ENCODE measurements at places on chromosomes 3 and 15.

DNA sequence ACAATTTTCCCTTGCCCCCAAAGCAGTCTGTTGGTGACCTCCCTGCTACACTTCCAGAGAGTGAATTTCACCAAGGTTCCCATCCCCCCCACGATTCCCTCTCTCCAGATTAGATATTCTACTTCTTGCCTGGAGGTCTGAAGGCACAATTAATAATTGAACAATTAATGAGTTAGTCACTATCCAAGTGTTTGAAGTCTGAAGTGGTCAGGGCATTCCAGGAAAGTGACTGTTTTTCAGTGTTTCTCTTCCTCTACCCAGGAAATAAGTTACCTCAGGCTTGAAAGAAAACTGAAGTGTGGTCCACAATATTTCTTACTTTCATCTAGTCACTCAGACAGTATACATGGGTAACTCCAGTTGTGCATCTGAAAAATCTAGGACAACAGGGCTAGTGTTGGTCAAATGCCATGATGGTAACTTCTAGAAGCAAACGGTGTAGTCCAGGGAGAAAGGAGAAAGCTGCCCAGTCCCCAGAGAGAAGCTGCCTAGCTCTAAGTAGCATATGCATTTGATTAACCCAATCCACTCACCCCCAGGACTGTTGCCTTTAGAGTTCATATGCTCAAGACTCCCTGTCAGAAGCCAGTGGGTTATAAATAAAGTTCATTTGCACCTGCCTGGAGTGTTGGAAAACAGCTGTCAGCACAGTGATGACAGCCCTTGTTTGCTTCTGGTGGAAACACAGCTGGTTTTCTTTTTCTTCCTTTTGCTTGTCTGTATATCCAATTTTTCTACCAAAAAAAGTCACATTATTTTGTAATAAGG is 2.3 kb upstream of the TM4SF4 start:
- no peak for DNase-seq

- DNase-seq, result no peak
Observed at GRCh38 chr3:132399054-132399929, 18.0 kb upstream of the DNAJC13 start.

DNA sequence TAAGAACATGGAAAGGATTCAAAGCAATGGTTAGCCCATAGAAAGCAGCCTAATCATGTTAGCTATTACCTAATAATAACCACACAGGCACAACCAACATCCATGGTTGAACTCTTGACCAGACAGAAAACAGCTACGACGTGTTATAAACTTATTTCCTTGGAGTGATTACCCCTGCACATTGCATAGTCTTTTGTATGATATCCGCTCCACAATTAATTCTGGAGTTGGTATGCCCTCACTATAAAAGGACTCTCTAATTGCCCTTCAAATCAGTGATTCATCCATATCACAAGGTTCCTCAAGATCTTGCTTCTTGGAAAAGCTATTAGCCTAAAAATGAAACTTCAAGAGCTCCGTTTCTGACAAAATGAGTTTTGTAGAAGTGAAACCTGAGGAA is 117.9 kb downstream of the SYNPR start:
- no peak for DNase-seq

DNA sequence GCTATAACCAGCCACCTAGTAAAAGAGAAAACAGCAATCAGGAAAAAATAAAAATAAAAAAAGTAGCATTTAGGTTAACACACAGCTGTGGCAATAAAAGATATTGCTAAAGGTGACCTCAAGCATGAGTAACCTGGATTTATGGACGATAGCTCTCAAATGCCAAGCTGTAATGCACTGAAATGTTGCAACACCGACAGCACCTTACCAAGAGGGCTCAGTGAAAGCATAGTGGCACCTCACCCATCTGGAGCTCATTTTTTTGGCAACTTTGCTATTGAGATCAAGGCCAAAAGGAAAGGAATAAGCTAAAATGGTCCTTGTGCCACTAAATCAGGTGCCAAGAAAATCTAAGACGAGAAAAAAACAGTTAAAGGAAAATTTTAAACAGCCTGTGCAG is 2.5 kb downstream of the HACD2 start:
- DNase-seq, result no peak

DNA sequence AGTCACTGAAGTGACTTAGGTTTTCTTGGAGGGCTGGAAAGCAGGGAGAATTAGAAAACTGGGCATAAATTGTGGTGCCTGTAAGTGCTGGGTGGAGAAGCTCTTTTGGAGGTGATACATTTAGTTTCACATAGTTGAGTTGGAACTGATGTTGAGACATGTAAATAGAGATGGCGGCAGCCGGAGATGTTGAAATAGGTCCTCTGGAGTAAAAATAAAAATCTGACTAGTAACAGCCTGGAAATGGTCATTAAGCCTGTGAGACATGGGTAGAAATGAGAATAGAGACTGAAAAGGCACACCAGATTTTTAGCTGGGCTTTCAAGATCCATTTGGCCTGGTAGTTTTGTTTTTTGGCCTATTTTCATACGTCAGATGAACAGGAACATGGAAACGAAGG is 2.9 kb upstream of the NIT2 start:
- no peak for DNase-seq

GRCh38 chr3:76456322-76456721 is 583.6 kb upstream of the ROBO2 start:
- no peak for DNase-seq

DNA sequence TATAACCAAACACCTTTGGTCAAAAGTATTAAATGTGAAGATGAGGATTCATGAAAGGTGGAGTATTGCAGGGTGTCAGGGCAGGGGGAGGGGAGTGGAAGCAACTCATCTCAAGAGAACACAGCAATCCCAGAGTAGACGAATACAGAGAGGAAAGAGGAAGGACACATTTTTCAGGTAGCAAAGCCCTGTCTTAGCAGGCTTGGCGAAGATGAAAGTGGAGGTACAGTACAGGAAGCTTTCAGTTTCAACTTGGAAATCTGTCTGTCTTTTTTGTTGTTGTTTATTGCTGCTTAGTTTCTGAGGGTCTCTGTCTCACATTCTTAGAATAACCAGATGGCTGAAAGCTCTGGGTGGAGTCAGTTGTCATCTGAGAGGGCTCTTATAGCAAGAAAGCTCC is 80.8 kb upstream of the GPR149 start:
- DNase-seq, result no peak

GRCh38 chr15:69127306-69127705 is 33.1 kb upstream of the GLCE start:
- DNase-seq, result no peak

GRCh38 chr3:54905261-54905888 is 22.5 kb downstream of the LRTM1 start:
- DNase-seq, result no peak

DNA sequence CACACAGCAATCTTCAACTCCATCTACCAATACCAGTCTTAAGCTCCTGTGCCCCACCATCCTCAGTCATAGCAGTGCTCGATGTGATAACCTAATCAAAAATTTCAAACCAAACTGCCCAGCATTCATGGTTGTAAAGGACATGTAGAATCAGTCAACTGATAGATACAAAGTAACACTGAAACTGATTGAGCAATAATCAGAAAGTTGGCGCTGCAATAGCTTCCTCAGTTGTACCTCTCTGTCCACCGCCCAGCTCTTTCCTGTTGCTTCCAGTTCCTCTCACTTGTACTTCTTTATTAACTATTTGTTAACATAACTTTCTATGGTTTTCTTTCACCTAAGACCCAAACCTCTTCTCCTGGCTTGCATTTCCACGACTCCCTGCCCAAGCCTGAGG is 745.7 kb downstream of the PDCD6IP start:
- no peak for DNase-seq

GRCh38 chr15:74173380-74174218 is at the start of gene ISLR:
ISLR (plus strand) TSS chr15:74173710; CDS start chr15:74174859, 1,149 bp downstream.
- no peak for DNase-seq

- DNase-seq, result peak; percentile 15
Observed at GRCh38 chr15:65377105-65377975, 462 bp downstream of the IGDCC3 start.

- no peak for DNase-seq
Observed at GRCh38 chr3:15581471-15582394, 19.6 kb downstream of the HACL1 start.

- DNase-seq, result no peak
Observed at GRCh38 chr15:60396560-60396957, 1.2 kb downstream of the ANXA2 start.

DNA sequence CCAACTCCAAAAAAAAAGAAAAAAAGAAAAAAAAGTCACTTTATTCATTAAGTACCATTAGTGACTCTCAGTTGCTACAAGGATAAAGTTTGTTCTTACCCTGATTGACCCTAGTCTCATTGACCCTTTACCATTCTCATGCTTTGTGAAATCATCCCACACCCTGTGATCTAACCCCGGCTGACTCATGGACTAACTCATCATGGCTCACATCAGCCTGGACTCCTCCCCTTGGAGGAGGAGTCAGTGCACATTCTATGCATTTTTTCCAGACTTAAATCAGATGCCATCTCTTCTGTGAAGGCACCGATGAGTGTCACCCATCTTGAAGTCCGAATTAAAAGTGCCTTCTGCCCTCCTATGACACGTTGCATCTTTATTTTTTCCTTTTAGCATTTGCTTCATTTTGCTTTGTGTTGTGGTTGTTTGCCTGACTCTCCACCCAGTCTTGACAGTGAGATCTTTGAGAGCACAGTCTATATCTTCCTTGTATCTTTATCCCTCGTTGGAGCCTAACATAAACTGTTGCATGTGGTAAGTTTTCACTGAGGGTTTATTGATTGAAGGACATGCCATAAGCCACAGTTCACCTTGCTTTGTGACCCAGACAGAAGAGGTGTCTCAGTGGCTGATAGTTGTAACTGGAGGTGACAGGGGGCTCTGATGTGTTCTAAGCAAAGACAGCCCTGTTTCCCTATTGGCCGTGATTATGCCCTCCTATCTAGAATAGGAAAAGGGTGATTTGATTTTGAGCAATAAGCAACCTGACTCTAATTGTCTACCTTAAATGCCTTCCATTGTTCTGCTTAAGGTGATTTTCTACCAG is 72.1 kb downstream of the IL1RAP start:
- peak; percentile 52 for DNase-seq

DNA sequence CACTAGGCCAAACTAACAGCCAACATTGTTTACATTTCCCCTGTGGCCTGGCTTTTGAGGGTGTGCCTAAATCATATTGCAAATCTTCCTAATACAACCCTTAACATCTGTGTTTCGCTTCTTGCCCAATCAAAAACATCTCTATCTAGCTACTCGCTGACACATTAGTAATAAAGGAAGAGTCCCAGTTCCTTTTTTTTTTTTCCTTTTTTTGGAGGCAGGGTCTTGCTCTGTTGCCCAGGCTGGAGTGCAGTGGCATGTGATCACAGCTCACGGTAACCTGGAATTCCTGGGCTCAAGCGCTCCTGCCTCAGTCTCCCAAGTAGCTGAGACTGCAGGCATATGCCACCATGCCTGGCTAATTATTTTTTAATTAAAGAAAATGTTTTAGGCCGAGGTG is 2.1 kb upstream of the SRPRB start:
- DNase-seq, result no peak

DNA sequence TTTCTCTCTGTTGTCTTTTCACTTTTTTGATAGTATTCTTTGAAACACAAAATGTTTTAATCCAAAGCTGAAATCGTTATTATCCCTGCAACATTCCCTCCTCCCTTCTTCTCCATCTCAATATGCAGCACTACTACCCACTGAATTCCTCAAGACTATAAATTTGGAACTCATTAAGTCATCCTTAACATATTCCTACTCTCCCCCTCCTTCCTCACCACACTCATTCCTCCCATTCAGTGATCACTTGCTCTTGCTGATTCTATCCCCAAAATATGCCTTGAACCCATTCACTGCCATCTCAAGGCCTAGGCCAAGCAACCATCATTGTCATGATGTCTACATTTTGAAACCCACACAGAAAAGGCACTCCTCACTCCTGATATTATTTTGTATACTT is 2.4 kb upstream of the PIK3R4 start:
- DNase-seq, result no peak

GRCh38 chr15:86347245-86347644 is 267.6 kb downstream of the AGBL1 start:
- no peak for DNase-seq

- DNase-seq, result no peak
Observed at GRCh38 chr15:101808201-101808600, 3.8 kb upstream of the OR4F15 start.

DNA sequence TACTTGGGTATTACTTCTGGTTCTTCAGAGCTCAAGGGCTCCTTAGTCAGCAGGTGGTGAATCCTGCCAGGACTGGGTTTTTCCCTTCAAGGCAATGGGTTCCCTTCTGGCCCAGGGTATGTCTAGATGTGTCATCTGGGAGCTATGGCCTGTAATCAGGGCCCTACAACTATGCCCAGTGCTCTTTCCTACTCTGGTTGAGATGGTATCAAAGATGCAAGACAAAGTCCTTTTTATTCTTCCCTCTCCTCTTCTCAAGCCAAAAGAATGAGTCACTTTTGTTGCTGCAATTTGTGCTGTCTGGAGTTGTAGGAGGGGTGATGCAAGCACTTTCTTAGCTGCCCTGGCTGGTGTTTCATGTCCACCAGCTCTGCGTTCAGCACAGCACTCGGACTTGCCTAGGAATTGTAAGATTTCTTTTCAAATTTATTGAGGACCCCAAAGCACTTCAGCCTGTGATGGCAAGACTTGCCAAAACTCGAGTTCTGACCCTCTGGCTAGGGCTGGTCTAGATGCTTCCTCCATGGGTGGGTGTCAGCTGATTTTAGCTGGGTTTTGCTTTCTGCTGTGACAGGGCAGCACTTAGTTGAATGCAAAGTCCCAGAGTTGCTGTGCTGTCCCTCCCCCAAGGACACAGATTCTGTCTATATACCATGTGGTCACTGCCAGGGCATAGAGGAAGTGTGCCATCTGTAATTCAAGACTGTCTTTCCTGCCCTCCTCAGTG is 129.2 kb upstream of the CBLB start:
- DNase-seq, result no peak
